Central memory CD8-positive, alpha-beta T cell (primary cell): ENCODE measurements at places on chromosomes 3 and 15.
A peak's percentile ranks its signal among the peaks of the same experiment; 100 is the strongest.

DNA sequence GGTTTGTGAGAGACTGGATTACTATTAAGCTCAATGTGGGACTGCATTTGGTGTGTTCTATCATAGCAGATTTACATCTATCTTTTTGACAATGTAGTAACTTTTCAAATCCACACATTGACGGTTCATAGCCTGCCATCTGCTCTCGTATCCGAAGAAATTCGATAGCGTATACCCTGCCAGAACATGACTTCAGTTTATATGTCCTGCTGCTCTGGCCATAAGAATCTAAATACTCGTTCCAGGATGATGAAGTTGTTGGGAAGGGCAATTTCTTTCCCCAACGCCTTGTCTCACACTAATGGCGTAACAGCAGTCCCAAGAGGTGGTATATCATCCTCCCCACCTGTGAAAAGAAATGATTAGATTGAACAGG is 180.0 kb downstream of the LSAMP start:
- peaks cover 1% of the 10 kb centered on the region for H3K36me3 ChIP-seq
- no peaks in the 10 kb centered on the region for H3K27me3 ChIP-seq
- H3K4me3 ChIP-seq = no peak overlapping the region
- no peak for DNase-seq
- H3K4me1 ChIP-seq = no peaks in the 10 kb centered on the region

- H3K27me3 ChIP-seq = no peaks in the 10 kb centered on the region
- H3K4me3 ChIP-seq = no peak overlapping the region
- H3K27ac ChIP-seq = no peak overlapping the region
- H3K4me1 ChIP-seq = no peaks in the 10 kb centered on the region
These were observed 194.5 kb downstream of the LRTM1 start for GRCh38 chr3:54733106-54734006.

GRCh38 chr3:58009026-58009748 is 965 bp downstream of the FLNB start:
- H3K27ac ChIP-seq = no peak overlapping the region
- peaks cover 6% of the 10 kb centered on the region for H3K36me3 ChIP-seq
- no peak for DNase-seq
- H3K27me3 ChIP-seq = no peaks in the 10 kb centered on the region
- peak overlapping the region; percentile 81 for H3K4me3 ChIP-seq

DNA sequence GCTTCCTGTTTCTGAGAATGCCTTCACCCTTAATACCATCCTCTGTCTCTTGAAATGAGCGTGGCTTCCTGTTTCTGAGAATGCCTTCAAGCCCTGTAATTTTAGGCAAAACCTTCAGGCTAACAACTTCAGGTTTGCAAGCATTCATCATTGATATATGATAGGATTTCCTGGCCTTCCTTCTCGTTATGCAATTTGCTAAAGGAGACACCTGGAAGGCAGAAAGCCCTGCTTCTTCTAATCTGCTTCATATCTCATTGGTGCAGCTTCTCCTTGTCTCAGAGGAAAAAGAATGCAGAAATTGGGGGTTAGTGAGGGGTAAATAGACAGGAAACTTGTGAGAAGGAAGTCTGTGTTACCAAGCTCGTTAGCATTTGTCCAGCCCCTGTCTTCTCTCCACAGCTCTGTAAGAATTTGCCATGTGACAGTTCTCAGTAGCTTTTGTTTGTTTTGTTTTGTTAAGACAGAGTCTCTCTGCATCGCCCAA is 7.3 kb downstream of the ARL6IP5 start:
- peak overlapping the region; percentile 93 for H3K4me3 ChIP-seq
- no peaks in the 10 kb centered on the region for H3K27me3 ChIP-seq
- H3K36me3 ChIP-seq = peaks cover 35% of the 10 kb centered on the region
- peak overlapping the region; percentile 95 for H3K27ac ChIP-seq

DNA sequence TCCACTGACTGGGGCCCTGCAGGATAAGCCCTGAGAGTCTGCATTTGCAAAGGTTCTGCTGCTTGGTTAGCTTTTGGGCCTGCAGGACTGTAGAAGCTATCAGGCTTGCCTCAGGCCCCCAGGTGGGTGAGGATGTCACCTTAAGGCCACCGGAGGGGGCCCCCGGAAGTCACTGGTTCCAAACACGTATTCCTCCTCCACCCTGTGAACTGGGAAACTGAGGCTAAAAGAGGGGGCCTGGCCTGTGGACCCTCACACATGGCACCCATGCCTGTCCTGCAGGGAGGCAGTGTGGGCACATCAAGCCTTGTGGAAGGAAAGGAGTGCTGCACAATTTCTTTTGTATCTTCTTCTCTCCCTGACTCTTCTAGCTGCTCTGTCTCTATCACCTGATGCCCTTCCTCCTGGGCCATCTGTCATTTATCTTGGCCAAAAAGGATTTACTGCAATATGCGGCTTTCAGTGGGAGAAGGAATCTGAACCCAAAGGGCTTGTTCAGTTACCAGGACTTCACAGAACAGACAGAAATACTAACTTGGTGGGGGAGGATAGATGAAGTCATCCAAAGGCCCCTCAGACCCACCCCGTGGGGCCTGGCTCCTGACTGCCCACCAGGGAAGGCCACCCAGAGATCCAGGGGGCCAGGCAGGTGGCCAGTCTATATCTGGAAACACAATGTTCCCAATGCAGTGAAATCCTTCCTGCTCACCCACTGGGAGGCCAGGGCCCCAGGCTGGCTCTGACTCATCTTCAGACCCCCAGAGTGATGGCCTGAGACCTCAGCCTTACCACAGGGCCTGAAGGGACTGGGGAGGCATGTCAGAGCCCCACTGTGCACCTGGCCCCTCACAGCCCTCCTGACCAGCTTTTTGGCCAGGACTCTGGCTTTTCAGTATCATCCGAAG is 18.3 kb downstream of the UBAP1L start:
- H3K27me3 ChIP-seq = no peaks in the 10 kb centered on the region
- H3K4me3 ChIP-seq = no peak overlapping the region
- peaks cover 18% of the 10 kb centered on the region for H3K36me3 ChIP-seq
- no peak overlapping the region for H3K27ac ChIP-seq
- no peak for DNase-seq

DNA sequence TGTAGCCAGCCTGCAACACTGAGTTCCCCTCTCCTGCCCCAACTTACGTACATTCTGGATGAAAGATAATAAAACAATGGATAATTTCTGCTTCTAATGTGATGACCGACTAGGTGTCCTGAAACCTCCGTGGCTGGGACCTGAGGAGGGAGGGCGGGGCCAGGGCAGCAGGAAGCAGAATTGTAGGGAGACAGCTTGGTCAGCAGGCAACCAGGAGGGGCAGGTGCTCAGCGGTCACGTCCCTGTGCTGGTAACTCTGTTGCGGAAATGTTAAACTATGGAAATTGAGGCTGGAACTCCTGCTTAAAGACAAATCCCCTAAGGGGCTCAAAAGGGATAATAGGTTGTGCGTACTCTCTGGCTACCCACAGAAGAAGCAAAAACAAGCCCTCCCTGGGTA is 30.4 kb downstream of the SLC6A20 start:
- no peak overlapping the region for H3K27ac ChIP-seq
- DNase-seq = no peak
- H3K36me3 ChIP-seq = no peaks in the 10 kb centered on the region
- no peak overlapping the region for H3K4me3 ChIP-seq
- peaks cover 6% of the 10 kb centered on the region for H3K4me1 ChIP-seq
- peaks cover 10% of the 10 kb centered on the region for H3K27me3 ChIP-seq

DNA sequence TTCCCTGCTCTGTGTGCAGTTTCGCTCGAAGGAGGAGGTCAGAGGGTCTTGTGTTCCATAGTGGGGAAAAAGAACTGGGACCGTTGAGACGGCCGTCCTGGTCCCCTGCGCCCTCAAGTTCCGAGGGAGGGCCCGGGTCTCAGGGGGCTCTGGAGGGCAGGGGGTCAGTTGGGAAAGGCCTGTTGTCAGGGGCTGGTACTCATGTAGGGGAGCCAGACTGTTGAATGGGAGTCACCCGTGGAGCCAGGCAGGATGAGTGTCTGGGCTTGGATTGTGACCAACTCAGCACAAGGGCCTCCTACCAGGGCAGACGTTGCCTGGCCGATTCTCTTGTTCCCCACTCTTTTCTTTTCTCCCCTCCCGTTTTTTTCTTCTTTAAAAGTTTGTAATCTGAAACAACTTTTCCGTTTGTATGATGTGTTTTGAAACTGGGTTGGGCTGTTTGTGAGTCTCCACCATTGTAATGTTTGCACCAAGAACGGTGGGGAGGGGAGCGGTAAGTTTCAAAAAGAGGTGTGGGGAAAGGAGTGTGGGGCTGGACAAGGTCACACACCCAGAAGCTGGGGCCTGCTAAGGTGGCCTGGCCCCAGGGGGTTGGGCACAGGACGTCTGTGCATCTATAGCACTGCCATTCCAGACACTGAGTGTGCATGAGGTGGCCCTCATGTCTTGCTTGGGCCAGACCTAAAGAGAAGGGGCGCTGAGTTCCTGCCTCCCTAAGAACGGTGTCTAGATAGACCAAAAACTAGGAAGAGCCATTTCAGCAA is 1.1 kb downstream of the CMTM7 start:
- H3K27ac ChIP-seq = peak overlapping the region; percentile 97
- DNase-seq = no peak
- H3K4me1 ChIP-seq = peaks cover 58% of the 10 kb centered on the region

DNA sequence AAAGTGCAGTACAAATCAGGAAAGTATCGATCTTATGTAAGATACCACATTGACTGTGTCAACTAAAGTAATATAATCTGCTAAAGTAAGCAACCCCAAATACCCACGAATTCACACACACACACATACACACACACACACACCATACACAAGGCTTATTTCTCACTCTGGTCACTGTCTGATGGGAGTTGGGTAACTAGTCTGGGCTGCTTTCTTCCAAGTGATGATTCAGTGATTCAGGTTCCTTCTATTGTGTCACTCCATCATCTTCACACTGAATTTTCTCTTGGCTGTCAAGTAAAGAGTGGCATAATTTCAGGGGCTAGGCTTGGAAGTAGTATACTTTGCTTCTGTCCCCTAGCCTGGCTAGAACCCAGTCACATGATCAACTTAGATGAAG is 104.8 kb upstream of the CCDC54 start:
- H3K27ac ChIP-seq = no peak overlapping the region
- no peaks in the 10 kb centered on the region for H3K36me3 ChIP-seq
- no peak overlapping the region for H3K4me3 ChIP-seq

GRCh38 chr3:87792534-87793336 is 266.1 kb downstream of the CGGBP1 start:
- H3K27ac ChIP-seq = no peak within 1 kb of the TSS
- H3K4me1 ChIP-seq = peaks cover 18% of the 10 kb centered on the region
- DNase-seq = no peak
- H3K27me3 ChIP-seq = peaks cover 83% of the 10 kb centered on the region
- peaks cover 2% of the 10 kb centered on the region for H3K36me3 ChIP-seq

GRCh38 chr3:101633186-101633585 is 43.7 kb downstream of the ZBTB11 start:
- H3K4me3 ChIP-seq = no peak overlapping the region
- H3K27ac ChIP-seq = no peak overlapping the region
- no peaks in the 10 kb centered on the region for H3K36me3 ChIP-seq
- H3K4me1 ChIP-seq = no peaks in the 10 kb centered on the region

GRCh38 chr15:65254356-65254755 is 32.3 kb downstream of the PARP16 start:
- H3K36me3 ChIP-seq = peaks cover 24% of the 10 kb centered on the region
- no peak for DNase-seq
- H3K4me1 ChIP-seq = no peaks in the 10 kb centered on the region
- H3K27me3 ChIP-seq = no peaks in the 10 kb centered on the region
- H3K4me3 ChIP-seq = no peak overlapping the region

- no peaks in the 10 kb centered on the region for H3K4me1 ChIP-seq
- H3K27me3 ChIP-seq = no peaks in the 10 kb centered on the region
- no peak overlapping the region for H3K4me3 ChIP-seq
These were observed 430.3 kb upstream of the PDZRN3 start for GRCh38 chr3:74055061-74055460.

GRCh38 chr3:127787571-127788365 is 34.5 kb downstream of the MGLL start:
- peaks cover 12% of the 10 kb centered on the region for H3K27me3 ChIP-seq
- no peak overlapping the region for H3K27ac ChIP-seq
- no peak overlapping the region for H3K4me3 ChIP-seq
- H3K36me3 ChIP-seq = no peaks in the 10 kb centered on the region
- peaks cover 6% of the 10 kb centered on the region for H3K4me1 ChIP-seq
- no peak for DNase-seq

- H3K36me3 ChIP-seq = peaks cover 2% of the 10 kb centered on the region
- DNase-seq = no peak
- H3K27me3 ChIP-seq = peaks cover 55% of the 10 kb centered on the region
- no peak overlapping the region for H3K4me3 ChIP-seq
- no peak overlapping the region for H3K27ac ChIP-seq
These were observed 36.6 kb upstream of the THSD4 start for GRCh38 chr15:71078506-71079207.

- no peak for DNase-seq
- no peaks in the 10 kb centered on the region for H3K4me1 ChIP-seq
- H3K36me3 ChIP-seq = no peaks in the 10 kb centered on the region
- no peaks in the 10 kb centered on the region for H3K27me3 ChIP-seq
- H3K27ac ChIP-seq = no peak overlapping the region
These were observed 56.7 kb downstream of the PLS1 start for GRCh38 chr3:142652826-142653292.

DNA sequence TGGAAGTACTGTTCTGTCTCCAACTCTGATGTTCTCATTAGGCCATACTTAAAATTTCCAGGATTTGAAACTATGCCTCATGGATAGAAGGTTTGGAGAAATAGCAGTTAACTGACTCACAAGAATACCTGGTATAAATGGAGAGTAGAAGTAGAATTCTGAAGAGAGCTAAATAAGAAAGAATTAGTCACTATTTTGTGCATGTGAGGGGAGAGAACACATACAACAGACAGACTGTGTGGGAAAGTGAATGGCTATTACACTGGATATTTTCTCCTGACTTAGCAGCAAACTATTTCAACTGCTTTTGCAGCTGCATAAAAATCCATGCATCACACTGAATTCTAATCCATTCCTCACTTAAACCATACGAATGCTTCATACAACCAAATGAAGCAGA is 71.3 kb downstream of the C3orf70 start:
- no peak overlapping the region for H3K4me3 ChIP-seq
- H3K36me3 ChIP-seq = no peaks in the 10 kb centered on the region

GRCh38 chr3:53813229-53813628 is 33.0 kb downstream of the CHDH start:
- no peak overlapping the region for H3K4me3 ChIP-seq
- no peaks in the 10 kb centered on the region for H3K4me1 ChIP-seq
- peaks cover 3% of the 10 kb centered on the region for H3K36me3 ChIP-seq
- H3K27me3 ChIP-seq = peaks cover 8% of the 10 kb centered on the region
- no peak for DNase-seq
- H3K27ac ChIP-seq = no peak overlapping the region

DNA sequence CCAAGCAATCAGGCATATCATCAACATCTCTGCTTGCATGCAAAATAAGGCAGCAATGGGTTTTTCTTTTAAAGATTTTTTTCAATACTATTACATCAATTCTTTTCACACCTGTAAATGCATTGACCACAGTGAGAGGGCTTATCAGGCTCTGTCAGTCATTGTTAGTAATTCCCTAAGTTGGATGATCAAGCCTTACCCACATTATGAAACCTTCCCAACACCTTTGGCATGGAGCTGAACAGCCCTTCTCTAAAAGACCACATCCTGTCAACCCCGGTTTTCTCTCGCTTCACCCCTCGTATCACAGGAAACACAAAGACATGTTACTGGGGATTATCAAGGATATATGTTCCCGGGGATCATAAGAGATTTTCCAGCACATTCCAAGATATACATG is 135.2 kb upstream of the SLC24A5 start:
- H3K4me3 ChIP-seq = no peak overlapping the region
- H3K4me1 ChIP-seq = no peaks in the 10 kb centered on the region
- H3K27me3 ChIP-seq = no peaks in the 10 kb centered on the region
- H3K27ac ChIP-seq = no peak overlapping the region
- DNase-seq = no peak

- no peaks in the 10 kb centered on the region for H3K36me3 ChIP-seq
- no peaks in the 10 kb centered on the region for H3K27me3 ChIP-seq
- no peak overlapping the region for H3K4me3 ChIP-seq
- no peak overlapping the region for H3K27ac ChIP-seq
- DNase-seq = no peak
- no peaks in the 10 kb centered on the region for H3K4me1 ChIP-seq
These were observed 1001.4 kb downstream of the SQOR start for GRCh38 chr15:46636206-46636605.
